Fibroblast of skin of left quadriceps (primary cell): ENCODE measurements at places on chromosomes 11 and 22.

DNA sequence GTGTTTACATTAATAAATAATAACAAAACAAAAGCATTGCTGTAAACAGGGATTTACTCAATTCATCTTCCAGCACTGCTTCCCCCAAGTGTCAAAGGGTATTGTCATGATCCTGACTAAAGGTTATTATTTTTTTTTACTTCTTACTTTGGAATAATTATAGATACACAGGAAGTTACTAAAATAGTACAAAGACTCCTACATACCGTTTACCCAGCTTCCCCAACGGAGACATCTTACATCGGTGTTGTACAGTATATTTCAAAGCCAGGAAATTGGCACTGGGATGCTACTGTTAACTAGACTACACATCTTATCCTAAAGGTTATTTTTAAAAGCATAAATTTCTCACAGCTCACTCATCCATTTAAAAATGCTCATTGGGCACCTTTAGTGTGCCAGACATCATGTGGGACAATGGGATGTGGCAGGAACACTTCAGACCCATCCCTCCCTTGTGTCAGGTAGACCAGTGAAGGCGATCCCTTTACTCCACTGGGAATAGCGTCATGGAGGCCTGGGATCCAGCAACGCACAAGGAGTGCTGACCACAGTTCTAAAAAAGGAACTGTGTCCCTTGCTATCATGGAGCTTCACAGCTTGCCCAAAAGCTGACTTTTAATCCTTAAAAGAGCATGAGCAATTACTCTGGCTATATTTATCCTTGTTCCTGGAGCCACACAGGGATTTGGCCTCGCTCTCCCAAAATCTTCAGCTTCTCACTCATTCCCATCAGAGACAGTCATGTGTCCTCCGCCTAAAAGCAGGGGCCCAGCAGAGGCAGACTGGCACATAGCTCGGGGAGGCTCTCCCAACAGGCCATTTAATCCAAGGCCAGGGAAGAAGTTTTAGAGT, 3.1 kb upstream of the IRAG1 start:
- DNase-seq = no peak

DNA sequence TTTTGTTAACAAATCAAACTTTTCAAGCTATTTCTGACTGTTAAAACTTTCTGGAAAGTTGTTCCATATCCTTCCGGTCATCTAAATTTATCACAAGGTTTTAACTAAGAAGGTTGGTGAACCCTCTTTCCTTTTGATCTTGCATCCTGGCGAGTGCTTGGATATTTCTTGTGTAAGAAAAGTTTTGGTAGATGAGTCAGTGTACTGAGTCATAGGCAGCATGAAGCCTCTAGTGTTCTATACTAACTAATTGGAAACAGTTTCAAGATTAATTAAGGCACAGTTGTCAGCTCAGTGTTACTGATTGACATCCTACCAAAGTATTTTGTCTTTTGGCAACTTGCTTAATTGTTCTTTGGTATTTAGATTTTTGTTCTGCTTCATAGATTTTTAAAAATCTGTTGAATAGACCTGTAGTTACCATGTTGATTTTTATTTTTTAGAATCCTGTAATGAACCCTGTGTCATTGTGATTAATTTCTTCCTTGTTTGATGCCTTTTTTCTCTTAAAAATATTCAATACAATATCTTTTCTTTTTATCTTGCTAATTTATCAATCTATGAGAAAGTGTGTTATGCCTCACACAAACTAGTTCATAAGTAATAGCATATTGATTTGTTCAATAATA, 38.0 kb downstream of the METTL15 start:
- peak; percentile 79 for DNase-seq

- no peak for DNase-seq
Observed at GRCh38 chr11:69488543-69488940, 7.1 kb downstream of the LINC01488 start.

DNA sequence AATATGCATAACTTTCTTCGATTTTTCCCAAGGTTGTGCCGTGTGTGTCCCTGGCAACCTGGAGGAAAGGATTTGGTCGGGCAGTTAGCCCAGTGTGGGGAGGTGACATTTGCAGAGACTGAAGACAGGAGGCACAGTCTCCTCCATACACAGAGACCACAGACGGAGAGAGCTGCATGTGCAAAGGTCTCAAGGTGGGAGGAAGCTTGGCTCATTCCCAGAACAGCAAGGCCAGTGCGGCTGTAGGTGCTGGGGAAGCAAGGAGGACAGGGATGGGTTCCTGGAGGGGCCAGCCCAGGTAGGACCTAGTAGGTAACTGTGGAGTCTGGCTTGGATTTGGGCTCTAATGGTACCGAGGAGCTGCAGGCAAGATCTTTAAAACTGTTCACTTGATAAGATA, 20.7 kb upstream of the CPT1A start:
- DNase-seq = no peak

DNA sequence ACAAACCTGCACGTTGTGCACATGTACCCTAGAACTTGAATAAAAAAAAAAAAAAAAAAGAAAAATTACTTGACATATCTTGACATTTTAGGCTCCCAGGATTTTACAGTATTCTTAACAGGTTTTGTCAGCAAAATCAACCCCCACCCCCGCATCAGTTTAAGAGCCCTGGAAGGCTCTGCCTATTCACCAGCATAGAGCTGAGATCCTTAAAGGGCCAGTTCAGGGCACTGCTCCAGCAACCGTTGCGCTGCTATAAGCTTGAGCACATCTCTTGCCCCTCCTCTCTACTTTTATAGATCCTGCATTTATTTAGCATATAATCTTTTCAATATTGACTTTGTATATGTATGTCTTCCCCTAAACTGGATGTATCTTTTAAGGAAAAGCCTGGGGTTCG, 697 bp upstream of the PAFAH1B2 start:
- DNase-seq = no peak

GRCh38 chr11:107752949-107753822, 41.3 kb upstream of the SLN start:
- DNase-seq = no peak

GRCh38 chr11:127693686-127694085, 693.1 kb upstream of the KIRREL3 start:
- DNase-seq = no peak

- no peak for DNase-seq
Observed at GRCh38 chr22:42509548-42509947, 10.0 kb downstream of the RRP7A start.

GRCh38 chr11:70525006-70525405, 126.7 kb downstream of the CTTN start:
- DNase-seq = no peak

GRCh38 chr11:24885580-24886173, 388.8 kb downstream of the LUZP2 start:
- DNase-seq = no peak

DNA sequence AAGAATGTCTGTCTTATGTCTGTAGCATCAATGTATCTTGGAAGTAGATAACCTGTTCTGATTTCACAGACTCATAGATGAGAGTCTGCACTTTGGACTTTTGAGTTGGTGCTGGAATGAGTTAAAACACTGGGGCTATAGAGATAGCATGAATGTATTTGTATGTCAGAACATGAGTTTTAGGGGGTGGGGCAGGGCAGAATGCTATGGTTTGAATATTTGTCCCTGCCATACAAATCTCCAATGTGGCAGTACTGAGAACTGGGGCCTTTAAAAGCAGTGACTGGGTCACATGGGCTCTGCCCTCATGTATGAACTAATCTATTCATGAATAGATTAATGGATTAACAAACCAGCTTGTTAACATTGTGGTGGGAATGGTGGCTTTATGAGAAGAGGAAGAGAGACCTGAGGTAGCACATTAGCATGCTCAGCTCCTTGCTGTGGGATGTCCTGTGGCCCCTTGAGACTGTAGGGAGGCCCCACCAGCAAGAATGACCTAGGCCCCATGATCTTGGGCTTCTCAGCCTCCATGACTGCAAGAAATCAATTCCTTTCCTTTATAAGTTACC, 15.5 kb upstream of the OR52K1 start:
- no peak for DNase-seq

DNA sequence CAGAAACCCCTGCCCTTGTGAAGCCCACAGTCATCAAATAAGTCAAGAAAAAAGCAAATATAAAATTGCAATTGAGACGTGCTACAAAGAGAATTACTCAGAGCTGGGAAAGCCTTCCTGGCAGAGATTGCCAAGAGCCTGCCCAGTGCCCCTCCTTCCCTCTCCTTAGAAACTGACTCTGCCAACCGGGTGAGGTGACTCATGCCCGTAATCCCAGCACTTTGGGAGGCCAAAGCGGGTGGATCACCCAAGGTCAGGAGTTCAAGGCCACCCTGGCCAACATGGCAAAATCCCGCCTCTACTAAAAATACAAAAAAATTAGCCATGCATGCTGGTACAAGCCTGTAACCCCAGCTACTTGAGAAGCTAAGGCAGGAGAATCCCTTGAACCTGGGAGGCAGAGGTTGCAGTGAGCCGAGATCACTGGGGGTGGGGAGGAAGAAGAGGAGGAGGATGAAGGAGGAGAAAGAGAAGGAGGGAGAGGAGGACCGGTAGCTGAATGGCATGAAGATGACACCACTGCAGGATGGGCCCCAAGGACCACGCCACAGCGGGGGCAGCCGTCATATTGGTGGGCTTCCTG, 76.1 kb upstream of the RTL6 start:
- DNase-seq = no peak

DNA sequence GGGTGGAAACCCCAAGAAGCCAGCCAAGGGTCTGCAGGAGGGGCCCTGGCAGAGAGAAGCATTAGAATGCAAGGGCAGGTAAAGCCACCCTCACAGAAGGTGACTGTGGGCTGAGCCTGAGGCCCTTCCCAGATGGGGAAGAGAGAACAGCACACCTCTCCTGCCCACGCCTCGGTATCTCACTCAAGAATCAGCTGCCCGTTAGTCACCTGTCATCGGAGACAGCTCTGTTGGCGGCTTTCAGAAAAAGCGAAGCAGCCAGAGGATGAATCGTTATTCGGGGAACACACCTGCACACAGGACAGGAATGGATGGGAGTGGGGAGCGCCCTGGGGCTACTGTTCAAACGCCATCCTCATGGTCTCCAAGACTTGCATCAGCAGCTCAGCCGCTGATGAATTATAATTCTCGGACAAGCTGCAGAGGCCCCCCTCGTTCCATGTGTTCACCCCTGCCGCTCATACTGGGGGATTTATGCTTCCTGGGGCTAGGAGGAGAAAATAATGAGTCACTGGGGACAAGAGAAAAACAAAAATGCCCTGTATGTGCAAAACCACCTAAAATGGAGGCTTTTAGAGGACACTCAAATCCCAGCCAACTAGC, 21.6 kb upstream of the TMA7B start:
- DNase-seq = no peak
